Smooth muscle cell of the coronary artery (primary cell): ENCODE measurements at places on chromosomes 5 and 9. TPM values are rescaled to one million over a fixed set of nuclear protein-coding genes. Genes with fewer than 3 reads are reported as not detected.

Gene S1PR3
- 6.6 and 46.5 TPM in 2 replicates for total RNA-seq

Gene CDKN2B
- total RNA-seq: 11.2 and 60.2 TPM in 2 replicates

Gene ELAVL2
- under 0.01 and 0.47 TPM in 2 replicates for total RNA-seq

Gene FOXD4
- total RNA-seq: 0.08 and 0.23 TPM in 2 replicates

Gene SMIM33
- not detected in 2 replicates for total RNA-seq

Gene MCIDAS
- total RNA-seq: not detected in 2 replicates

Gene CDKN2A
- 19.0 and 44.6 TPM in 2 replicates for total RNA-seq

Gene GAPT
- not detected in 2 replicates for total RNA-seq

Gene CAMK4
- total RNA-seq: 0.70 and 1.7 TPM in 2 replicates

Gene BNC2
- total RNA-seq: 11.0 and 29.6 TPM in 2 replicates

Gene LHX6
- total RNA-seq: 0.12 TPM in 1 of 2 replicates, not detected in the other

Gene GRXCR2
- not detected in 2 replicates for total RNA-seq

Gene SLC25A25
- total RNA-seq: 19.2 and 19.4 TPM in 2 replicates

Gene IL31RA
- 0.82 TPM in 1 of 2 replicates, not detected in the other for total RNA-seq

Gene SPATA9
- 0.45 and 0.59 TPM in 2 replicates for total RNA-seq

Gene TMEM252
- not detected in 2 replicates for total RNA-seq

Gene LCN12
- not detected in 2 replicates for total RNA-seq

Gene IFNA13
- not detected in 2 replicates for total RNA-seq

Gene RLN2
- not detected in 2 replicates for total RNA-seq

Gene TXNDC8
- total RNA-seq: not detected in 2 replicates

Gene CCDC152
- total RNA-seq: 1.3 and 1.6 TPM in 2 replicates

Gene BAAT
- not detected in 2 replicates for total RNA-seq

Gene SHROOM1
- total RNA-seq: 1.1 and 3.2 TPM in 2 replicates

Gene ANGPTL2
- 3.8 and 73.2 TPM in 2 replicates for total RNA-seq

Gene FOXD1
- 0.82 and 2.5 TPM in 2 replicates for total RNA-seq

Gene KCNN2
- not detected in 2 replicates for total RNA-seq

Gene SH3GL2
- total RNA-seq: not detected in 2 replicates

Gene ROR2
- under 0.01 and 29.1 TPM in 2 replicates for total RNA-seq

Gene C5orf58
- total RNA-seq: not detected in 2 replicates

Gene KCNV2
- not detected in 2 replicates for total RNA-seq

Gene CCL28
- 0.68 and 1.9 TPM in 2 replicates for total RNA-seq

Gene ZNF618
- 8.9 and 9.1 TPM in 2 replicates for total RNA-seq

Gene IFNE
- 2.2 and 4.4 TPM in 2 replicates for total RNA-seq

Gene BRIX1
- 18.6 and 23.2 TPM in 2 replicates for total RNA-seq

Gene EIF4E1B
- total RNA-seq: not detected in 2 replicates

Gene OR13J1
- not detected in 2 replicates for total RNA-seq

Gene HAVCR1
- not detected in 2 replicates for total RNA-seq
